ENCODE measurements at places on chromosomes 7 and 10.

DNA sequence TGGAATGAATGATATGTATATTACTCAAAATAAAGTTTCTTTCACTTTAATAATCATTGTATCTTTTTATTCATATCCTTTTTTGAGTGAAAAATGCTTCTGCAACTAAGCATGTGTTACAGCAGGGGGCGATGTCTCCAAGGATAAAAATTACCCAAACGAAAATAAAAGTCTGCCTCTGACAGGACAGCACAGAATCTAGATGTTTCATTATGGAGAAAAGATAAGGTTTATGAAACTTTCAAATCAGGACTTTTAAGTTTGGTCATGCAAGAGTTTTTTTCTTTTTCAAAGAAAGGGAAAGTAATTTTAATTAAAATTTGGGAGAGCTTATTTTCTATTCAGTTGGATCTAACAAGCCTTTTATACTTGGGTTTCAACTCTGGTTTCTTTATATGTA, 48.4 kb downstream of the TES start:
- no peak for DNase-seq
- H3K27ac ChIP-seq: no peak overlapping the region
- no peaks in the 10 kb centered on the region for H3K27me3 ChIP-seq
- no peak overlapping the region for H3K4me3 ChIP-seq

DNA sequence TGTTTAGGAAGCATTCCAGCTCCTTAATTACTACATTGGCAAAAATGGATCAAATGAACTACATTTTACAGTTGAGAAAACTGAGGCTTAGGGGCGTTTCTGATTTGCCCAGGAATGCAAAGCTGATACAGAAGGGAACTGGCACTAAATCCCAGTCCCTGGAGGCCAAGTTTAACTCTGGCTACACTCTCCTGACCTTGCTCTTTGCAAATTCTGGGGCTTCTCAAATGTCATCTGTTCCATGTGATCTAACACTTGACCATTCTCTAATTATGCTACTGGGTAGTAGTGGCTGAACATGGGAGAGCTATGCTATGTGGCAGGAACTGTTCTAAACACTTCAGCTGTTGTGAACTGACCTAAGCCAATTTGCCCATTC, 11.3 kb upstream of the HABP2 start:
- H3K4me1 ChIP-seq: no peaks in the 10 kb centered on the region
- no peak overlapping the region for H3K27ac ChIP-seq
- no peaks in the 10 kb centered on the region for H3K36me3 ChIP-seq
- no peak for DNase-seq
- no peak overlapping the region for H3K4me3 ChIP-seq
- no peaks in the 10 kb centered on the region for H3K27me3 ChIP-seq

GRCh38 chr10:95176101-95176500, 17.9 kb upstream of the ACSM6 start:
- no peak for DNase-seq
- no peaks in the 10 kb centered on the region for H3K4me1 ChIP-seq
- H3K27me3 ChIP-seq: no peaks in the 10 kb centered on the region
- H3K4me3 ChIP-seq: no peak overlapping the region
- no peak overlapping the region for H3K27ac ChIP-seq

DNA sequence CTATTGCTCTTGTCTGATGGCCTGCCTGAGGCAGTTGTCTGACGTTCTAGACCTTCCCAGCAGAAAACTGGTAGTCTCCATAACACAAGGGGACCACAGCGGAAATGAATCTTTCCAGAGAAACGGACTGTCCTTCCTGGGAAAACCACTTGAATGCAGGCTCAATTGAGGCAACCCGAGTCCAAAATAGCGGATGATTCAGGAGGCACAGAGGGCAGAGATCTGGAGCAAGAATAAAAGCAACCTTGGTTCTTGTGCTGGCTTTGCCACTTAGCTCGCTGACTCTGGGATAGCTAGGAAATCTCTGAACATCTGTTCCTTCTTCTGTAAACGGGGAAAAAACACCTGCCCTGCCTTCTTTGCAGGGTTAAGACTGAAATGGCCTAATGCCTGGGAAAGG, 178.8 kb downstream of the NEURL1 start:
- H3K4me3 ChIP-seq: no peak overlapping the region
- DNase-seq: no peak
- no peaks in the 10 kb centered on the region for H3K36me3 ChIP-seq
- H3K27ac ChIP-seq: no peak overlapping the region

- H3K4me1 ChIP-seq: no peaks in the 10 kb centered on the region
- H3K27me3 ChIP-seq: no peaks in the 10 kb centered on the region
- DNase-seq: peak; percentile 62
- no peaks in the 10 kb centered on the region for H3K36me3 ChIP-seq
- H3K27ac ChIP-seq: no peak overlapping the region
These were observed 76.1 kb downstream of the BICC1 start for GRCh38 chr10:58588673-58589265.

- no peak overlapping the region for H3K27ac ChIP-seq
- H3K27me3 ChIP-seq: peaks cover 4% of the 10 kb centered on the region
- DNase-seq: no peak
- no peaks in the 10 kb centered on the region for H3K36me3 ChIP-seq
- peaks cover 3% of the 10 kb centered on the region for H3K4me1 ChIP-seq
These were observed 93.5 kb downstream of the TNS3 start for GRCh38 chr7:47488201-47488968.

DNA sequence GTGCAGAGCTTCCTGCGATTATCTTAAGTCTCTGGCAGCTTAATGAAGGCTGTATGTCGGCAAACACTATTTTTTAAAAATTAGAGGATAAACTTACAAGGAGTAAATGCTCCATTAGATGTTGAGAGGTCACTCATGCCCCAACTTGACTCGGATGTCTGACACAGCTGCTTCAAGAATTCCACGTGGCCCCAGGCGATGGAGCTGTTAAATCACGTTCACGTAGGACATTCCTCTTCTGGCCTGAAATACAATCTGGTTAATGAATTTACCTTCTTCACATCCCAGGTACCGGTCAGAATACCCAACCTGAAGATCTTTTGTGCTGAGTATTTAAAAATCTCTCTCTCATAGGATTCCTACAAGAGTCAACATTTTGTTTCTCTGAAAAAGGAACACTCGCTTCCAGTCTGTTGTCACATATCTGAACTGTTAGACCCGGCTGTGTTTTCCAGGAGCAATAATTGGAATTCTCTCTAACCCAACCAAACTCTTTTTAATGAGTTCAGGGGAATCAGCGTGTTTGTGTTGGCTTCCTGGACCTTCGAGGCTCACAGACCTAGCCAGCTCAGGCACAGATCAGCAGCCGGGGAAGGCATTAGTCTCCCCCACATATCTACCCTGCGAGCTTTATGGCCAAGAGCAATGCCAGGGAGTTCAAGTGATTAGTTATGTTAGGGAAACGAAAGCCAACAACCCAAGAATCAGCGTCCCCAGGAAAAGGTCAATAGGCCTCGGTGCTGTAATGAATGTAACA, 284.9 kb downstream of the FGFR2 start:
- H3K4me3 ChIP-seq: no peak overlapping the region
- H3K4me1 ChIP-seq: peaks cover 5% of the 10 kb centered on the region
- peaks cover under 1% of the 10 kb centered on the region for H3K36me3 ChIP-seq
- DNase-seq: no peak
- no peaks in the 10 kb centered on the region for H3K27me3 ChIP-seq
- H3K27ac ChIP-seq: no peak overlapping the region

GRCh38 chr10:84397735-84398144, 69.4 kb downstream of the CCSER2 start:
- no peak for DNase-seq
- no peaks in the 10 kb centered on the region for H3K27me3 ChIP-seq
- peaks cover 18% of the 10 kb centered on the region for H3K36me3 ChIP-seq
- H3K27ac ChIP-seq: no peak overlapping the region
- no peaks in the 10 kb centered on the region for H3K4me1 ChIP-seq

DNA sequence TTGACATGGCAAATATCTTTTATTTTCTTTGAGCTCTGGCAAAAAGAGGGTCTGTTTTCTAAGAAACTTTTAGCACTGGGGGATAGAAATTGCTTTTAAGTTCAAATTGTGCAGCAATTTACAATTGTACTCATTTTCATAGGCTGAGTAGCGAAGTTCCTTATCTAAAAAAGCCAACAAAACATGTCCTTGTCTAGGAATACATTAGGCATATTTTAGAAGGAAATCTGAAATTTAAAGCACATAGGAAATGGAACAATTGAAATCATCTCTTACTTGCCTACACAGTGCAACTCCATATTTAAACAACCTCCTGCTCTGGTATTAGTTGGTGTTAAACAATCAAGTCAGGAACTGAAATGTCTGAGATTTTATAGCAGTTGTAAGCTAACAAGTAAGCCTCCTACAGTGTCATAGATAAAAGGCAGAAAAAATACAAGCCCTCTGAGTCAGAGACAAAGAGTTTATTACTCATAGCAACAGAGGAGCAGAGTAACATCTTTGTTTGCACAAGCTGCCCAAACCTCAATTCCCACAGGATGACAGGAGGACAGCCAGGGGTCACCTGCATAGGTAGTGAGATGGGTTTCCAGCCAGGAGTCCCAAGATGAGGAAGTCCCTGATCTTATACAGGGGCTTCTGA, 280.2 kb upstream of the HGF start:
- H3K27ac ChIP-seq: no peak overlapping the region
- no peak for DNase-seq
- no peaks in the 10 kb centered on the region for H3K27me3 ChIP-seq
- H3K4me3 ChIP-seq: no peak overlapping the region
- H3K4me1 ChIP-seq: no peaks in the 10 kb centered on the region

DNA sequence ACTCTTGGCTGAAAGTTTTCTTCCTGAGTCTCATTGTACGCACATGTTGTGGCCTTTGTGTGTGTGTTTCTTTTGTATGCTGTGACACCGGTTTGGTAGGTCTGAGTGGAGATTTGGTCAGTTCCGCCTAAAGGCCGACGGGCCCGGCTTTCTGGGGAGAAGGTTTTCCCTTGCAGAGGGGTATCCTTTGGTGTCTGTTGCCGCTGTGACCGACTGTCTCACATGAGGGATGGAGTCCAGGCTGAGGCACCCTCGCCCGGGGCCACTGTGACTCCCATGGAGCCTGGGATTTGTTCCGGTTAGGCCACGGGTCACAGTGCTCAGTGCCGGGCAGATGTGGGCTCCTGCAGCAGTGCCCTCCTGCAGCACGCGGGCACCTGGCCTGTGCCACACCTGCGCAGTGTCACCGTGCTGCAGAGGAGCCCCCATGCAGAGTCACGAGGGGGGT, 19.4 kb downstream of the INPP5A start:
- no peaks in the 10 kb centered on the region for H3K4me1 ChIP-seq
- H3K36me3 ChIP-seq: peaks cover 2% of the 10 kb centered on the region
- H3K27ac ChIP-seq: no peak overlapping the region
- no peak for DNase-seq
- no peaks in the 10 kb centered on the region for H3K27me3 ChIP-seq

- H3K27ac ChIP-seq: no peak overlapping the region
- no peaks in the 10 kb centered on the region for H3K27me3 ChIP-seq
- H3K4me1 ChIP-seq: no peaks in the 10 kb centered on the region
- no peak for DNase-seq
- H3K36me3 ChIP-seq: no peaks in the 10 kb centered on the region
These were observed 86.3 kb downstream of the PLPP4 start for GRCh38 chr10:120543291-120543690.

- peaks cover 37% of the 10 kb centered on the region for H3K36me3 ChIP-seq
- no peak for DNase-seq
- no peak overlapping the region for H3K4me3 ChIP-seq
- no peaks in the 10 kb centered on the region for H3K4me1 ChIP-seq
These were observed 101.0 kb downstream of the SMURF1 start for GRCh38 chr7:99042957-99043356.

GRCh38 chr7:23020742-23021401, 6.9 kb upstream of the HYCC1 start:
- peaks cover 2% of the 10 kb centered on the region for H3K4me1 ChIP-seq
- no peak overlapping the region for H3K27ac ChIP-seq
- H3K4me3 ChIP-seq: no peak overlapping the region
- DNase-seq: no peak
- H3K27me3 ChIP-seq: no peaks in the 10 kb centered on the region

GRCh38 chr7:94352887-94353286, 41.8 kb upstream of the COL1A2 start:
- H3K36me3 ChIP-seq: no peaks in the 10 kb centered on the region
- no peaks in the 10 kb centered on the region for H3K4me1 ChIP-seq
- H3K27ac ChIP-seq: no peak overlapping the region
- no peak for DNase-seq

DNA sequence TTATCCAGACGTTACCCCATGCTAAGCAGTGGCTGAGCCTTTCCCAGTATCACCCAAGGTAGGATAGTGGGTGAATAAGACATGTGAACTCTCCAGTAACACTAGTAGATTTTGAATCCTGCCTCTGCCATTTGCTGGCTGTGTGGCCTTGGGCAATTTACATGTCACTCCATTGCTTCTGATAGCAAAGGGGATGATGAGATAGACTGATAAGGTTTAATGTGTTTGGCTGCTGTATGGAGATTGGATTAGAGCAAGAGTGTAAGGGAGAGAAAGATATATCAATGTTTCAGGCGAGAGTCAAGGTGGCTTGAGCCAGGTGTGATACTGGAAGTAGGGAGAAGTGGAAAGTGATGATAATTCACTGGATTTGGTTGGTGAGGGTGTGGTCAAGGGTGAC, 40.1 kb upstream of the EEPD1 start:
- no peaks in the 10 kb centered on the region for H3K36me3 ChIP-seq
- no peak for DNase-seq
- no peak overlapping the region for H3K4me3 ChIP-seq
- H3K27ac ChIP-seq: no peak overlapping the region
- no peaks in the 10 kb centered on the region for H3K27me3 ChIP-seq

DNA sequence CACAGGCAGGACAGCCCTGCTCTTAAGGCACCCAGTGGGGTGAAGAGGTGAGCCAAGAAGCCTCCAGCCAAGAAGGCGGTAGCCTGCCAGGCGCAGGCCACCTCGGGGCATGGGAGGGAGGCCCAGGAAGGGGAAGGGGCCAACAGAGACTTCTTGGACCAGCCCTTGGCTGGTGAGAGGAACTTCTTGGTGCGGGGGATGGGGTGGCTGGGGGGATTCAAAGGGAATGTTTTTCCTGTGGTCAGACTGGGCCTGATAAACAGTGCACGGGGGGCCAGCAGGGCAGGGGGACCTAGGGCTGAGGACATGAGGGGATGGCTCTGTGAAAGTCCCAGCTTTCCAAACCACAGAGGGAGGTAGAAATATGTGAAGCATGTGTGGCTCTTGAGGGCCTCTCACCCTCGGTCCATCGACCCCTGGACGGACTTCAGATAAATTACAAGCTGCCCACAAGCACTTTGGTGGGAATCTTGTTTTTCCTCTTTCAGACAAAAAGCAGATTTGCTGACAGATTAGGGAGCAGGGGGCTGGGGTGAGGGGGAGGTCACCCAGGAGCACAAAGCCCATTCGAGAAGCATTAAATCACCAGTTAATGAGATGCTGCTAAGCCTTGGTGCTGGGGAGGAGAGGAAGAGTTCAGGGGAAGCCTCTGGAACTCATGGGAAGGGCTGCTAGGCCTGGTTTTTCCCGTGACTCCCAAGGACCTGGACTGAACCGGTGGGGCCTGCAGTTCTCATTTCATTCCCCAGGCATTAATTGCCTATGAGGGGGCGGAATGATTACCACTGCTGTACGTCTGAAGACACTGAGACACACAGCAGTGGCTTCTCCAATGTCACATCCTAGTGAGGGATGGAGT, 11.3 kb downstream of the CRYGN start:
- DNase-seq: no peak
- no peaks in the 10 kb centered on the region for H3K36me3 ChIP-seq
- peak overlapping the region; percentile 51 for H3K4me3 ChIP-seq

- no peaks in the 10 kb centered on the region for H3K27me3 ChIP-seq
- no peaks in the 10 kb centered on the region for H3K4me1 ChIP-seq
- no peak for DNase-seq
- no peak overlapping the region for H3K4me3 ChIP-seq
- no peak overlapping the region for H3K27ac ChIP-seq
These were observed 226.5 kb downstream of the GATA3 start for GRCh38 chr10:8280946-8281345.

GRCh38 chr7:135990258-135990657, 13.1 kb upstream of the MTPN start:
- no peak overlapping the region for H3K4me3 ChIP-seq
- no peaks in the 10 kb centered on the region for H3K27me3 ChIP-seq
- H3K36me3 ChIP-seq: peaks cover 5% of the 10 kb centered on the region
- DNase-seq: no peak
- no peaks in the 10 kb centered on the region for H3K4me1 ChIP-seq
- H3K27ac ChIP-seq: no peak overlapping the region

All from H9 (cell line).